NCI-H460 (cell line): ENCODE measurements at places on chromosomes 4 and X. TPM values are rescaled to one million over a fixed set of nuclear protein-coding genes. Genes with fewer than 3 reads are reported as not detected.

The SOWAHD gene
- not detected in 2 replicates for total RNA-seq

The HSFX3 gene
- not detected in 2 replicates for total RNA-seq

The NAP1L2 gene
- total RNA-seq, result 2.2 and 4.6 TPM in 2 replicates

The STX18 gene
- 12.1 and 12.2 TPM in 2 replicates for total RNA-seq

The LRCH2 gene
- total RNA-seq, result 0.06 and 0.07 TPM in 2 replicates

The TRIML2 gene
- total RNA-seq, result 34.9 and 56.7 TPM in 2 replicates

The GRPR gene
- not detected in 2 replicates for total RNA-seq

The SSX4B gene
- not detected in 2 replicates for total RNA-seq

The CT45A2 gene
- total RNA-seq, result not detected in 2 replicates

The COX7B2 gene
- total RNA-seq, result not detected in 2 replicates

The GAGE12J gene
- not detected in 2 replicates for total RNA-seq

The XK gene
- 0.61 and 0.62 TPM in 2 replicates for total RNA-seq

The OTUD6A gene
- not detected in 2 replicates for total RNA-seq

The WNK3 gene
- total RNA-seq, result 0.43 and 0.67 TPM in 2 replicates

The PLCXD1 gene
- total RNA-seq, result 5.5 and 6.5 TPM in 2 replicates

The DCHS2 gene
- total RNA-seq, result 0.12 TPM in 1 of 2 replicates, not detected in the other

The RCHY1 gene
- 23.1 and 32.3 TPM in 2 replicates for total RNA-seq

The CORIN gene
- total RNA-seq, result 0.12 TPM in 2 replicates

The CFAP99 gene
- not detected in 2 replicates for total RNA-seq

The CFAP47 gene
- total RNA-seq, result 0.15 and 0.20 TPM in 2 replicates

The TLR7 gene
- not detected in 2 replicates for total RNA-seq

The TBX22 gene
- total RNA-seq, result not detected in 2 replicates

The GAGE12H gene
- not detected in 2 replicates for total RNA-seq

The STBD1 gene
- total RNA-seq, result 1.9 and 3.3 TPM in 2 replicates

The PPARGC1A gene
- 1.5 and 2.0 TPM in 2 replicates for total RNA-seq

The ADAM29 gene
- not detected in 2 replicates for total RNA-seq

The CSAG3 gene
- total RNA-seq, result not detected in 2 replicates

The GLA gene
- 234 and 237 TPM in 2 replicates for total RNA-seq

The RHOXF2B gene
- 0.23 TPM in 1 of 2 replicates, not detected in the other for total RNA-seq

The IDH3G gene
- 81.4 and 82.4 TPM in 2 replicates for total RNA-seq

The USP51 gene
- 0.49 and 0.67 TPM in 2 replicates for total RNA-seq

The TASL gene
- not detected in 2 replicates for total RNA-seq

The MANBA gene
- 13.1 and 13.6 TPM in 2 replicates for total RNA-seq

The STS gene
- 1.5 and 1.9 TPM in 2 replicates for total RNA-seq

The HPSE gene
- total RNA-seq, result 4.4 and 4.8 TPM in 2 replicates

The MCF2 gene
- total RNA-seq, result 0.05 TPM in 1 of 2 replicates, not detected in the other

The CTPS2 gene
- 16.0 and 19.8 TPM in 2 replicates for total RNA-seq

The P2RY4 gene
- not detected in 2 replicates for total RNA-seq

The HHIP gene
- 0.02 and 0.09 TPM in 2 replicates for total RNA-seq

The CTAG1A gene
- not detected in 2 replicates for total RNA-seq

The NXF2B gene
- not detected in 2 replicates for total RNA-seq
